ENCODE measurements at places on chromosomes 5 and 9. TPM values are rescaled to one million over a fixed set of nuclear protein-coding genes. Genes with fewer than 3 reads are reported as not detected.

Gene LHX3
- polyA plus RNA-seq = 0.24 TPM

Gene RANBP3L
- 0.16 TPM for polyA plus RNA-seq

Gene ISOC1
- 30.5 TPM for polyA plus RNA-seq

Gene AGPAT2
- 14.5 TPM for polyA plus RNA-seq

Gene SLC9A3
- 8.2 TPM for polyA plus RNA-seq

DNA sequence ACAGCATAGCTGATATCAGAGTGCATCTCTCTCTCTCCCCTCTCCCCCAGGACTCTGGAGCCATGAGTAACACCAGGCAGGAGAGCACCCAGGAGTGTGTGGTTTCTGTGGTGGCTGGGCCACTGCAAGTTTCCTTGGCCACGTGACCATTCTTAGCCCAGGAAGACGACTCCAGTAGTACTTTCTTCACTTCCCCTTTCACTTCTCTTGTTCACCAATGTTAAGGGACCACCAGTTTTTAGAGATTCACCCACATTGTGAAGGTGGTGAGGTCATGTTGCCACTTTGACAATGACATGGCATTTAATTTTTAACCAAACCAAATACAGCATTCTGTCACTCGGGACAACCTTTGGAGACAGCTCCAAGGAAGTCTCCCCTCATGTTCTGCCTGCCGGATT, 17.9 kb upstream of the DAPK1 start:
- DNase-seq = peak; percentile 58

DNA sequence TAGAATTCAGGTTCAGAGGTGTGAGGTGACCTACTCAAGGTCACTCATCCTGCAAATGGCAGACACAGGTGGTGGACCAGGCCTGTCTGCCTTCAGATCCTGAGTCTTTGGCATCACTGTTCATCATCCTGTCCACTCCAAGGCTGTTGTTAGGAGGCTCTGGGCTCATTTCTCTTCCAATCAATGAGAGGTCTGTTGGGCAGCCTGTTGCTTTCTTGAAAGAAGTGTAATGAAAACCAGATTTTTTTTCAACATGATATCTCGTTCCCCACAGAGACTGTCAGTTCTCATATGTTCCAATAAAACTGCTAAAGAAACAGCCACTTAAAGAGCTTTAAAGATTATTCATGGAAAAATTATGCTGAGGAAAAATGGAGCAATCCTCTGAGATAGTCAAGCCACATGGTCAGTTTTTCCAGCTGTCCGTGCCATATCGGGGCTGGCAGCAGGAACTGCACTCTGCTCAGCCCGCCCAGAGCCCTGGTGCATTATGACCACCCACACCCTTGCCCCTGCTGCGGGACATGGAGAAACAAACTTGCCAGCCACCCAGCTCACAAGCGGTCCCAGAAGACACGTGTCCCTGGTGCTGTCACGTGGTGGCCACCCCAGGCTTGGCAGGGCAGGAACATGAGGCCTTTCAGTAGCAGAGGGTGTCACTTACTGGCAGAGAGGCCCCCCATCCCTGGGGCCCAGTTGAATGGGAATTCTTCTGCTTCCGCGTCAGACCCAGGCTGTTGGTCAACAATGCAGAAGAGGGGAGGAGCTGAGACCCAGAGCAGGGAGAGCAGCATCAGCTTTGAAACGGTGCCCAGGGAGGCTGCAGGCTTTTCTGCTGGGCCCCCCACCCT, 63.7 kb upstream of the ANGPTL2 start:
- peak; percentile 98 for DNase-seq

DNA sequence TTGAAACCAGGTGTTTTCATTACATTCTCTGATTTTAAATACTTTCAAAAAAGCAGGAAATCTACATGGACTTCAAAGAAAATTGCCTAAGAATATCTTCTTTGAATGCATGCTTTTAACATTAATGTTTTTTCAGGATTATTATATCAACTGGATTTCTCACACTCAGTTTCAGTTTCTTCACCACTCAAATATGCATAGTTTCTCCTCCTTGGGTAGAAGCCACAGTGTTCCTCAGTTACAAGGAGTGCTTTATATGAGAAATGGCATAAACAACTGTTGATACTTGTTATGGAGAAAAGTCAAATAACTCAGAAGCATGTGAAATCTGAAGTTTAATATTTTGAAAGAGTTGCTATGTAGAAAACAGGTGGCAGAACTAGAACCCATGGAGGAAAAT, 196.9 kb downstream of the DMRTA1 start:
- no peak for DNase-seq

GRCh38 chr5:12022444-12022843, 118.2 kb upstream of the CTNND2 start:
- DNase-seq = no peak

DNA sequence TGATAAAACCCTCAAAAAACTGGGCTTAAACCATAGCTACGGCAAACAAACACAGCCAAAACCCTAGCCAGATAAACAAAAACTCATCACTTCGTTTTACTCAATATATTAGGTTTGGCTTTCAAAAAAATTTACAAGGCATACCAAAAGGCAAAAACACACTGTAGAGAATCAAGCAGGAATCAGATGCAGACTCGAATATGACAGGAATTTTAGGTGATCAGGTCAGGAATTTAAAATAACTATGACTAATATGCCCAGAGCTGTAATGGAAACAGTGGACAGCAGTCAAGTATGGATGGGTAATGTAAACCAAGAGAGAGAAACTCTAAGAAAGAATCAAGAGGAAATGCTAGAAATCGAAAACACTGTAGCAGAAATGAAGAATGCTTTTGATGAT, 26.5 kb upstream of the DOCK2 start:
- DNase-seq = no peak

DNA sequence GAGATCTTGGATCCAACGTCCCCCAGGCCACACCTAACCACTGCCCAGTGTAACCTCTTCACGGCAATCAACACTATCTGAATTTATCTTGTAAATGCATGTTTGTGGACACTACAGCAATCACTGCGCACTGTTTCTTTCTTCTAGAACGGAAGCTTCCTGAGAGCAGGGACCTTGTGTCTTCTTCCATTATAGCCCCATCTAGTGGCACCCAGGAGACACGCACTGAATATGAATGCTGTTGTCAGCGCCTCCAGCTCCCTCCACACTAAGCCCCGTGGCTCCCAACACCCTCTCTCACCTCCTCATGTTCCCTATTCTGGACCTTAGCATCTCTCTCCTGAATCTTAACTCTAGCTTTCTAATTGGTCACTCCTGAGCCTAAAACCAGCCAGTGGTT, 72.7 kb downstream of the SMIM23 start:
- DNase-seq = no peak

GRCh38 chr9:17503196-17503595, 75.7 kb upstream of the SH3GL2 start:
- no peak for DNase-seq

DNA sequence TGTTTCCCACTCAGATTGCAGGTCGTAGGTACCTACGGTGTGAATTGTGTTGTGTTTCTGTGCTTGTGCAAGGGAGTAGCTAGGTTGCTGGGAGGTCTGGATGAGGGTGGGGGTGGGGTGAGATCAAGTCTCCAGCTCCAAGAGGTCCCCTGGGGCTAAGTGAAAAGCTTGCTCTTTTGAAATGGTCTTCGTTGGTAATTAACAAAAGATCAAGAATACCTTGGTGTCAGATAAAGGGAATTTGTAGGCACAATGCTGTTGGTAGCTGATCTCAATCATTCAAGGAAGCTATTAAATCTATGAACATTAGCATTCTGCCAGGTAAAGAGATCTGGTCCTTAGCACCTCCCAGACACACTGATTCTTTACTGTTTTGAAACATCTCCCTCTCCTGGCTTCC, 928 bp upstream of the PCDHGC4 start:
- no peak for DNase-seq

- peak; percentile 64 for DNase-seq
These were observed 252.9 kb downstream of the MAN2A1 start for GRCh38 chr5:109942646-109943045.

DNA sequence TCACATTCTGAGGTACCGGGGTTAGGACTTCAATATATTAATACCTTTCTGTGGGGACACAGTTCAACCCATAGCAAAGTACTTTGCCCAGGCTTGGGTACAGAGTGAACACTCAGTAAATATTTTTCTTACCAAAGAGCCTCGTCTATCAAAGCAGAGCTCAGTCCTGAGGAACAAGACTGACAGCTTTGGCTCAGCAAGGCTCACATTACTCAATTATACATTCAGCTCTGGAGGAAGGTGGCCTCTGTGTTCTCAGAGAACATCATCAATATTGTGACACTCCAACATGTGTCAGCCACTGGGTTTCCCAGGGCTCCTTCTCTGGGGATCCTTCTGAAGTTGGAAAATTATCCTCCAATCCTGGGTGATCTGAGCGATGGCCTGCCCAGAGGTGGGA, 186.4 kb downstream of the NMUR2 start:
- DNase-seq = no peak

DNA sequence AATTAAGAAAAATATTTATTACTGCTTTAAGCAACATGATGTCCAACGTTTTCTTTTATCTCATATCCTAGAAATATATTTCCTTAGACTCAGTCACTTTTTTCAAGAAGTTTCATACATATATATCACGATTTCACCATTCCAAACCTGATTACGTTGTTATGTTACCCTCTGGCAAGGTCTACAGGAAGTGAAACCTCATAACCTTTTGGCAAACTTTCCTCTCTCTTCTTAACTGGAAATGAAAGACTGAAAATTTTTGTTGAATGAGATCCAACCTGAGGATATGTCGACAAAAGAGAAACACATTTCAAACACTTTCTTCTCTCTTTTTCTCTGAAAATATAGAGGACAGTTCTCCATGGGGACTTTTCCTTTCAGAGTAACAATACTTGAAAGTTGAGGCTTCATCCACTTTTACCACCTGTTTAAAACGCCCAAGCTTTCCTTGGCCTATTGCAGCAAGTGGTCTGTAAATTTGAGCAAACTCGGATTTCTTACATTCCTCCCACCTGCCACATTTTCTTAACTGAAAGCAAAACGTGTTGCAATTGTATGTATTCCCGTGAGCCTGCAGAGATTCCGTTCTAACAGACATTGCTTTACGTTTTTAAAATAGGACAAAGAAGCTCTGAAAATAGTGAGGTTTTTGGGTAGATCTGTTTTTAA, 298.1 kb downstream of the CETN3 start:
- peak; percentile 45 for DNase-seq

- no peak for DNase-seq
These were observed 228.1 kb downstream of the FANCC start for GRCh38 chr9:95089257-95090022.

- DNase-seq = no peak
These were observed 67.6 kb downstream of the GDNF start for GRCh38 chr5:37772255-37772654.

DNA sequence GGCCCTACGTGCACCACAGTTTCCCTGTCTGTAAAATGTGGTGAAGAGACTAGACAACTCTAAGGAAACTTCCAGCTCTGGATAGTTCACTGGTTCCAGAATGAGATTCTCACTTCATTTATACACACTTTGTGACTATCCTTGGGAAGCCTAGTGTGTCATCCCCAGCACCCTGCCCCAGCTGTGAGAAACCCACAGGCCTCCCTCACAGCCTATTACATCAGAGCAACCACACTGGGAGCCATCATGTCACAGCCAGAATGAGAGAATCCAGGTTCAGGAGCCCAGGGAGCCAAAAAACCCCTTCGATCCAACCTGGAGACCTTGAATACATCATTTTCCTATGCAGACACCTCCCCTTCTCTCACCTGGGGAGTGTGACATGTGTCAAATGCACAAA, 21.0 kb upstream of the HAND1 start:
- DNase-seq = no peak

GRCh38 chr9:92245005-92245797, 48.3 kb downstream of the IARS1 start:
- no peak for DNase-seq

- DNase-seq = no peak
These were observed 205.0 kb upstream of the DMRTA1 start for GRCh38 chr9:22241611-22242010.

GRCh38 chr9:119050281-119050680, 319.0 kb downstream of the BRINP1 start:
- DNase-seq = no peak

- no peak for DNase-seq
These were observed 274.6 kb downstream of the ANXA1 start for GRCh38 chr9:73426269-73426668.

DNA sequence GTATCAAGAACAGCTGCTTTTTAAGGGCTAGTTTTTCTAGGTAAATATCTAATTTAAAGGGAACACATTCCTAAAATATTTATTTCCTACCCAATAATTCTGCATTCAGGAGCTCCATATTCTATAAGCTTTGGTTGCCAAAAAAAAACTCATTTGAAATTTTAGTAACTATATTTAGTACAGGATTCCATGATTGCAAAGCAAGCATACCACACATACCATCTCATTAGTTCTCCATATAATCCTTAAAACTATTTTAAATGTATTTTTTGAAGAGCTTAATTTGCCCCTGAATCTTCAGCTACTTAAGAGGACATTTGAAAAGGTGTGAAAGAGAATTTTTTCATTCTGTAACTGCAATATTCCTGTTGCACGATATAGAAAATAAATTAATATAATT, 877.0 kb downstream of the NR2F1-AS1 start:
- no peak for DNase-seq

DNA sequence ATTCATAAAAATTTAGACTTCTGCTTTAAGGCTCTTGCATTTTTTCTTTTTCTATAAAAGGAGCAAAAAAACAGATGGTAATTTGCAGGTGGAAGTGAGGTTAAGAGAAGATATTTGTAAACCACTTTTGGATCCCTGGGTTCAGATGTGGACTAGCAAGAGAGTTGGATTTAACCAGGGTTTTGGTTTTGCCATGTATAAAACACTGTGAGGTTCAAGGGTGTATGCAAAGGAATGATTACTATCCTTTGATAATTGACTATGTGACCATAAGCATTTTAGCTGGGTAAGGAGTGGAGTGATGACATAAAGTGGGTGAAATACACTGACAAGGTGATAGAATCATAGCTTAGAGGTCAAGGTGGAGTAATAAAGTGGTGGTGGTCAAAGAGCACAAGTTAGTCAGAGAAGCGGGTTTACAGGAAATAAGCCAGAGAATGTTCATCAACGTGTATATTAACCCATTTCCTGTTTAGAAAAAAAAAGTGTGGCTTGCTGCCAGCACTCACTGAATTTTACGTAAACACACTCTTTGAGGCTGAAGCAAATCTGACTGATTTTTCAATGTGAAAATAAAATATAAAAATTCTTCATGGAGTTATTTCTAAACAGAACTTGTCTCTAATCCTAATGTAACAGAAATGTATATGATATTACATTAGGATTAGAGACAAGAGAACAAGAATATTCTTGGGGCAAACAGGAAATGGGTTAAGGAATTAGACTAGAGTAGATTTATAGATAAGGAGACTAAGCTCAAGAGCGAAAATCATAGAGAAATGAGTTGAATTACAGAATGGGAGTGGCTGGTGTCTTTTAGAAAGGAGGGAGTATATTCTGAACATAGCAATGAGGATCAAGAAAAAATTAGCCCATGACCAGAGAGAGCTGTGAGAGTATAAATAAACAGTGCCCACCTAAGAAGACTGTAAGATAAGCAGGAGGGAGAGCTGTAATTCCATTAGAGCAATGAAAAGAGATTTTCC, 74.5 kb downstream of the CDKN2A start:
- DNase-seq = peak; percentile 18

Data from muscle of leg (tissue), 16 donors.